ENCODE measurements at places on chromosomes 6 and 20.

DNA sequence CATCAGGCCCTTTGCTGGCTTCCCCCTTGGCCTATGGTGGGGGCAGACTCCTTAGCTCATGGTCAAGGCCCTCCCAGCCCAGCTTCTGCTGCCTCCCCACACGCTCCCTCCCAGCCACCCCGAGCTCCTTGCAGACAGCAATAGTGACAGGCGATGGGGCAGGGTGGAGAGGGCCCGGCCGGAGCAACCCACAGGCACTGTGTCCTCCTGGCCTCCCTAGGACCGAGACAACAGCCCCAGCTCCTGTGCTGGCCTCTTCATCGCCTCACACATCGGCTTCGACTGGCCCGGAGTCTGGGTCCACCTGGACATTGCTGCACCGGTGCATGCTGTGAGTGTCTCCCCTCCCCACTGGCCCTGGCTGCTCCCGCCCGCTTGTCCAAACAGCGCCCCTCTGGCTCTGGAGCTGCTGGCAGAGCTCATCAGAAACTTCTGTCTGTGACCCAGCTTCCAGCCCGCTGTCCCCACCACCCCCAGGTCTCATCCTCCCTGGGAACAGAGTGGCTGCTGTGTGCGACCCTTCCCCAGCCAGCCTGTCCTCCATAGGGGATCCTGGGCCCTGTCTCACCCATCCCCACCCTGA is 21.8 kb downstream of the NPEPL1 start:
- no peak for DNase-seq

DNA sequence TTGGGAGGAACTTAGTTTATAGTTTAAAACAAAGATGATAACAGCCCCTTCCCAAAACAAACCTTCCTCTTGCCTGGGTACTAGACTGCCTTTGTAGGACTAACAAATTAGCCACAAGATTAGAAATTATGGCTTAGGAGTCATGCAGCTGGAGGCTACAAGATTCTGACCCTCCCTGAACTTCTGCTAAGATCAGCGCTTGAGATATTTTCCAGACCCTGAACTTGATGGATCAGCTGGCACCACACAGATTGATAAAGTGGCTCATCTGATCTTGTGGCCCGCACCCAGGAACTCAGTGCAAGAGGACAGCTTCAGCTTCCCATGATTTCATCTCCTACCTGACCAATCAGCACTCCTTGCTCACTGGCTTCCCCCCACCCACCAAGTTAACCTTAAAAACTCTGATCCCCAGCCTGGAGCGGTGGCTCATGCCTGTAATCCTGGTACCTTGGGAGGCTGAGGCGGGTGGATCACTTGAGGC is 5.9 kb upstream of the SERINC3 start:
- DNase-seq: no peak

GRCh38 chr6:48071833-48072232 is 39.2 kb downstream of the PTCHD4 start:
- no peak for DNase-seq

DNA sequence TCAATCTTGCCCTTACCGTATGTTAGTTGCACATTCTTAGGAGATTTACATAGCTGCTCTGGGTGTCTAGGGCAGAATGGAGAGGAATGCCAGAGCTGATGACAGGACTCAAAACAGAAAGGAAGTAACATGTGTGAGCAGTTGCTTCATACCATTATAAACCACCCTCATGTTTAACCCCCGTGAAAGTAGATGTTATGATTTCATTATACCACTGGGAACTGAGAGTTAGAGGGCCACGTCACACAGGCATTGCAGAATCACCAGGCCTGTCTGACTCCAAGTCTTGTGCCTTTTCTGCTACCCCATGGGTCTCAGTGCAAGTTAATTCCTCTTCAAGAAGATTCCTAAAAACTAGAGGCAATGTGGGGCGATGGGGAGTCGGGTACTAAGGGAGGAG is 23.5 kb upstream of the SIM1 start:
- no peak for DNase-seq

DNA sequence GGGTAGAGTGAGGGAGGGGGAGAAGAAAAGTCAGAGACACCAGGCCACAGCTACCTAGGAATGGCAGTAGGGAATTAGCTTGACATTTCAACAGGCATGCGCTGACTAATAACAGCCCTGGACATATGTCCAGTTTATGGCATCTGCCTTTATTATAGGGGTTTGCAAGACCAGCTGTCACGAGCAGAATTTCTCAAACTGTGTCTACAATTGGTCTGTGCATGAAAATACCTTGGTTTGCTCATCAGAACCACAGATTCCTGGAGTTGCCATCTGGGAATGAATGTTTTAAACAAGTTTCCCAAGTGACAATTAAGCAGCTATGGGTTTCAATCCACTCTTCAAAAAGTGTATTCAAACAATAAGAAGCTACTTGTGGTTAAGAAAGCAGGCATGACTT is 110.3 kb upstream of the ENPP5 start:
- DNase-seq: no peak
